ENCODE measurements at places on chromosomes 7 and 10. TPM values are rescaled to one million over a fixed set of nuclear protein-coding genes. Genes with fewer than 3 reads are reported as not detected.

Gene FAM25A
- total RNA-seq = not detected

Gene CYP3A7
- 1.1 TPM for total RNA-seq

Gene SERPINE1
- total RNA-seq = 37.9 TPM

Gene TMEM213
- total RNA-seq = not detected

Gene HMX3
- 0.16 TPM for total RNA-seq

Gene KAZALD1
- 84.3 TPM for total RNA-seq

Gene ZPBP
- total RNA-seq = not detected

Gene MYPN
- under 0.01 TPM for total RNA-seq

Gene EPO
- total RNA-seq = not detected

Gene AGBL3
- total RNA-seq = 0.52 TPM

Gene GNB2
- 53.9 TPM for total RNA-seq

Gene COL26A1
- total RNA-seq = not detected

Gene ZNF503
- 16.4 TPM for total RNA-seq

Gene LBX1
- under 0.01 TPM for total RNA-seq

Gene VIM
- 6,614 TPM for total RNA-seq

Gene NPTX2
- total RNA-seq = under 0.01 TPM

Gene NME8
- not detected for total RNA-seq

Gene LRMDA
- total RNA-seq = 3.8 TPM

Gene C7orf33
- not detected for total RNA-seq

Gene CPED1
- total RNA-seq = 36.9 TPM

Gene OR6V1
- not detected for total RNA-seq

Gene EGFR
- 31.7 TPM for total RNA-seq

Gene ZNF273
- 2.1 TPM for total RNA-seq

Gene IRF5
- total RNA-seq = not detected

Gene BLOC1S2
- total RNA-seq = 50.1 TPM

Gene DOCK4
- total RNA-seq = 10.4 TPM

Gene HOXA9
- not detected for total RNA-seq

Gene SLC26A3
- not detected for total RNA-seq

Gene AKR1B15
- total RNA-seq = not detected

Gene MLXIPL
- 0.16 TPM for total RNA-seq

Gene TUBB8
- not detected for total RNA-seq

Gene PLAU
- total RNA-seq = 63.4 TPM

Gene ANKRD22
- under 0.01 TPM for total RNA-seq

Gene SH2D4B
- not detected for total RNA-seq

Gene CHAT
- total RNA-seq = not detected

Gene GOLGA7B
- not detected for total RNA-seq

Gene PDLIM1
- total RNA-seq = 4.0 TPM

Gene NPY
- total RNA-seq = not detected

Gene ANKRD61
- total RNA-seq = not detected

Gene TRDMT1
- 3.8 TPM for total RNA-seq

Gene CPEB3
- total RNA-seq = 0.43 TPM

Gene OR2A5
- not detected for total RNA-seq

Gene ACTR3C
- total RNA-seq = 2.0 TPM

Gene NEUROG3
- total RNA-seq = not detected

Gene PDZD7
- 2.0 TPM for total RNA-seq

Gene SDK1
- total RNA-seq = 1.4 TPM

Gene TLX1
- not detected for total RNA-seq

Gene AKR1C4
- not detected for total RNA-seq

Gene GPR22
- not detected for total RNA-seq

Gene ST8SIA6
- not detected for total RNA-seq

Gene CLCN1
- total RNA-seq = not detected

Gene CALHM3
- total RNA-seq = not detected

Gene AGMO
- under 0.01 TPM for total RNA-seq

Gene CARD11
- total RNA-seq = not detected

Gene PAPOLB
- under 0.01 TPM for total RNA-seq
